ENCODE measurements at places on chromosomes 13 and 19. TPM values are rescaled to one million over a fixed set of nuclear protein-coding genes. Genes with fewer than 3 reads are reported as not detected.

Gene CD33
- total RNA-seq, result not detected

Gene PODNL1
- total RNA-seq, result not detected

Gene PTPRH
- total RNA-seq, result 0.55 TPM

Gene OR7G1
- total RNA-seq, result not detected

Gene ZNF154
- total RNA-seq, result 4.4 TPM

Gene PRSS57
- not detected for total RNA-seq

Gene MYO1F
- total RNA-seq, result 0.26 TPM

Gene FXYD7
- 0.85 TPM for total RNA-seq

Gene SLC39A3
- total RNA-seq, result 44.8 TPM

DNA sequence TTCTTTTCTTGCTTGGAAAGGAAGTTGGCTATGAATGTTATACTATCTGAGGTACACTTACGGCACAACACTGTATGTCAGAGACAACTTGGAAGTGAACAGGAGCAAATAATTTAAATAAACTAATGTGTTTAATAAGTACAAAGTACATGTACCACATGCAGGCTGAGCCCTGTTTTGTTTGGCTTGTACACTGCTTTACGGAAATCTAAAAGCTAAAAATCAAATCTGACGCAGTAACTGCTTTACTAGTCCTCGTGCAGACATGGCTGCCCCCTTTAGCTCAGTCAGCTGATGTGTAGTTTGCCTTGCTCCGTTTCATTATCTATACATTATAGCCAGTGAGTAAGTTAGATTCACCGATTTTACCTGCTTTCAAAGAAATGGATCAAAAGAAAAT lies 36.5 kb downstream of the TDRD3 start:
- no peak for DNase-seq

DNA sequence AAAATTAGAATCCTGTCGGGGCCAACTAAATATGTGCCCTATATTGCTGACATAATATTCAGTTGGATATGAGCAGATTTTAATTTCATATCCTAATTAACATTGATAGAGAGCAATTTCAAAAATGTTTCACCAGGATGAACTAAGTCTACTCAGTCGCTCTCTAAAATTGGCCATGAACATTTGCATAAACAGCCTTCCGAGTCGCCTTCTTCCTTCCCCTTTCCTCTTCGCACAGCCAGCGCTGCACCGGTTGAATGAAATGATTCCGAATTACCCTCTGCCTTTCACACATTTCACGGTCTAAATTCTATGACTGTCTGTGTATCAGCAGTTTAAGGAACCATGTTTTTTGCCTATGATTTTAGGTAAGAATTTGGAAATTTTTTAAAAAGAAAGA lies 413.7 kb downstream of the LIG4 start:
- DNase-seq, result no peak

DNA sequence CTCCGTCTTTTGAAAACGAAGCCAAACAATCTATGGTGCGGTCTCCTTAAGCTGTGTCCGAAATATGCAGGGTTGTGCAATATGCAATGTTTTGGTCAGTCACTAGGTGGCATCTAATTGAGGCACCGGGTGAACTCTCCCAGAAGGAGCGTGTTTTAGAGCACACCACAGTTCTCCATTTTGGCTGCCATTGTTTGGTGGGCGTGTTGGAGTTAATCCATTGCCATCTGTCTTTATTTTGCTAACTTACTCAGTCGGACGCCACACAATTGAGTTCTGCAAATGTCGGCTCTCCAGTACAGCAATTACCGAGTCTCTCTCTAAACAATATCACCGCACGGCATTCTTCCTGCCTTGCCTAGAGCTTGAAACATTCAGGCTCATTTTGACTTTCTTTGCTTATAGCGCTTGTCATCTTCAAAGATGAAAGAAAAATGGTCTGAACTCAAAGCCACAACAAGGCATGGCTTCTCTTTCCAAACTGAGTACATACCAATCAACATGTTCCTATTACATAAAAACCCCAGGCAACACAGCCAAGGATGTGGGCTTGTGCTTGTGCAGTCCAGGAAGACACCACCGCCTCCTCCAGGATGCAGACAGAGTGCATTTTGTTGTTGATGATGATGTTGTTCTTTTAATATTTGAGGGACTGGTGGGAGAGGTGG lies 182.0 kb upstream of the SERP2 start:
- DNase-seq, result peak; percentile 67

GRCh38 chr19:16836115-16837034 lies 7.2 kb downstream of the SIN3B start:
- no peak for DNase-seq

DNA sequence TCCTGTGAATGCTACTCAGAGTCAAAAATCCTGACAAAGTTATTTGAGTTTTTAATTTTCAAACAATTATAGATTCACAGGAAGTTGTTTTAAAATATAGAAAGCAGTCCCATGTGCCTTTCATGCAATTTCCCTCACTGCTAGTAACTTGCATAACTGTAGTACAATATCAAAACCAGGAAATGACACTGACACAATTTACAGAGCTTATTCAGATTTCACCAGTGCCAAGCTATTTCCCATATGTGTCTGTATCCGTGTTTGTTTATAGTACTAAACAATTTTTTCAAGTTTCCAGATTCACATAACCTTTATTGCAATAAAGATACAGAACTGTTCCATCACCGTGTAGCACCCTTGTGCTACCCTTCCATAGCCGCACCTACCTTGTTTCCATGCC lies 934.6 kb downstream of the PCDH17 start:
- DNase-seq, result no peak

DNA sequence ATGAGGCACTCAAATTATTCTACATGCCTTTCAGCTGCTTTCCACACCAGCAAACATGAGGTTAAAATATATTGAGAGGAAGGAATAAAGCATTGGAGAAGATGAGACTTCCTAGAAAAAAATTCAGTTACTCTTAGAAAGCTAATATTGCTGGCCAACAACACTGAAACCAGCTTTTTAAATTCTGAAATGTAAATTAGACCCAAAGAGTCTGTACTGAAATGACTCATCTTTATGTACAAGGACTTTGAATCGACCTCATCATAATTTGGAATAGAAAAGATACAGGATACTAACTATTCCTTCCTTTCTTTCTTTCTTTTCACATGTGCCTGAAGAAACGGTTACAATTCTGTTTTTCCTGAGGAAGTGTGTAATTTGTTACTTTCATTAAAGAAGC lies 6.5 kb upstream of the HSPH1 start:
- DNase-seq, result no peak

DNA sequence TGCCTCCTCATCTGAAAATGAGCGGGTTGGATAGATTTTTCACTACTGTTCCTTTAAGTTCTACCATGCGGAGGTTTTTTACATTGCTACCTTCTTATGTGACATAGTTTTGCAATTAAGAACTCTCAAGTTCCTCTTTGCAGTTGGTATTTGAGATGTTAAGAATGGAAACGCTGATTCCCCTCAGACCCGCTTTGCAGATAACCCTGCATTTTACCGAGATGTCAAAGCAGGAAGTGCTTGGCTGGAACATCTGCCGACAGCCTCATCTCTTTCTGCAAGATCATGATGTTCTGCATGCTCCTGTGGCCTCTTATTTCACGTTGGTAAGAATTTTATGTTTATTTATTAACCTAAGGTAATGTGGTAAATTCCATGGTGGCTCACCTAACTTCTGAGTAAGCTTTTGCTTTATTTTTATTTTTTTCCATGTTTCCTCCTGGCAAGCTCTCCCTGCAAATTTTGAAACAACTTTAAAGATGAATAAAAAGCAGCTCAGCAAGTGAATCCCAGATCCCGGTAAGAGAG lies 22.5 kb downstream of the PABPC3 start:
- no peak for DNase-seq

DNA sequence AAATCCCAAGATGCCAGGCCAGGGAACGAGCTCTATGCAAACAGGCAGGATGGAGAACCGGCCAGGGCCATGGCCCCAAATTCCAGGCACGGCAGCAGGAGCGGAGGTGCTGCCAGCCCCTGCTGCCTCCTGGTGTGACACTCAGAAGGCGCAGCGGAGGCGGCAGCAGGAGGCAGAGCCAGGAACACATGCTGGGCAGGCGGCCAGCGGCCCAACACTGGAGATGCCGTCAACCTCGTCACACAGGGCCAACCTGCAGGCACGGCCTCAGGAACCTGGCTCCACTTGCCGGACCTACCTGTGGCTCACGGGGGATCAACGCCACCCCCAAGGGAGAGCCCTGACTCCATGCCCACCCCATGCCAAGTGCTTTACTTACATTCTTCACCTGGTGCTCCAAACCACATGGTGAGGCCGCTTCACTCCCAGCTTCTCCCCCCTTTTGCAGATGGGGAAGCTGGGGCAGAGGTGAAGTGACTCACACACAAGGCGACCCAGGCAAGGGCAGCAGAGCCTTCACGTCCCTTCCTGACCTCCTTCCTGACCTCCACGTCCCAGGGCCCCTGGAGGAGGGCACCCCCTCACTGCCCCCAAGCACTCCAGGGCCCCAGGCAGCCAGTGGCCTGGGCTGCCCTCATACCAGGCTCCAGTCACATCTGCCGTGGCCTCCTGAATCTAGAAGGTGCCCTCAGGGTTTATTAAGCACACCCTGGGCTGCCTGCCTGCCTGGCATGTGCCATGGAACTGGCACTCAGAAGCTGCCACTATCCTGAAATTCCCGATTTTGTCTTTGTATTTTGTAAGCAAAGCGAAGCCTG lies 43.5 kb downstream of the GGACT start:
- no peak for DNase-seq

- peak; percentile 49 for DNase-seq
These were observed 12.7 kb downstream of the FOXO1 start for GRCh38 chr13:40653527-40654318.

- no peak for DNase-seq
These were observed 249.0 kb downstream of the DLEU7 start for GRCh38 chr13:50594276-50595051.

DNA sequence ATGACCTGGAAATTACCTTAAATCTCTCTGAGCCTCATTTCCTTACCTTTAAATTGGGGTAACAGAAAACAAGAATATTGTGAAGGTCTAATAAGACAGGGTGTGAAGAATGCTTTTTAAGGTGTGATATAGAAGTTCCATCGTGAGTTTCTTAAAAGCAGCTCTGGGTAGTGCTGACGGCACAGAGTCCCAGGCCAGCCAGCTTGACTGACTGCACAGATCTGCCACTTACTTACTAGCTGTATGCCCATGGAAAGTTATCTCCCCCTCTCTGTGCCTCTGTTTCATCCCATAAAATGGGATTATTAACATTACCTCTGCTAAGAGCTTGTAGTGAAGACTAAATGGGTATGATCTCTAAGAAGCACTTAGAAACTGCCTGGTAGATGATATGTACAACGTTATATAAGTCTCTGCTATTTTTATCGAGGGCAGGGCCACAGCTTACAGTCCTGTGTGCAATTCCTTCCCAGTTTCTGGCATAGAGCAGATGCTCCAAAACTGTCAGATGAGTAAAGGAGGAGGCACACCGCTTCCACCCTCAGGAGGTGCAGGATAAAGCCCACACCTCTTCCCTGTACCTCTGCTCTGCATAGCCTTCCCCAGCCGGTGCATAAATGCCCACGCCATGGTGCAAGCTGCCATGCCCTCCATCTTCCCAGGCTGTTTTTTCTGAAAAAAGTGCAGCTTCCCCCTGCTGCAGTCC lies 99.6 kb downstream of the MBNL2 start:
- no peak for DNase-seq

DNA sequence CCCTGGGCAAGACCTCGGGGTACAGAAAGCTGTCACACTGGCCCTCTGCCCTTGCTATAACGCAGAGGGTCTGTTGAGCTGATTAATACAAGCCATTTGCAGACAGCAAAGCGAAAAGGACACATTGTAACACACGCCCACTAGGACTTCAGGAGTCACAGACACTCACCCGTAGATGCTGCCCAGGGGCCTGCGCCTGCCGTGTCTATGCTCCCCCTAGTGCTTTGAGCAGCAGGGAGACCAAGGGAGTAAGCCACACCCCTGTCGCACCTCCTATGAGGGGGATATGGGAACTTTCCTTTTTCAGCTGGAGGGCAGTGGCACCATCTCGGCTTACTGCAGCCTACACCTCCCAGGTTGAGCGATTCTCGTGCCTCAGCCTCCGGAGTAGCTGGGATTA lies 1930.2 kb downstream of the OLFM4 start:
- DNase-seq, result no peak

GRCh38 chr13:113086031-113086750 lies 19.4 kb upstream of the F7 start:
- DNase-seq, result no peak

DNA sequence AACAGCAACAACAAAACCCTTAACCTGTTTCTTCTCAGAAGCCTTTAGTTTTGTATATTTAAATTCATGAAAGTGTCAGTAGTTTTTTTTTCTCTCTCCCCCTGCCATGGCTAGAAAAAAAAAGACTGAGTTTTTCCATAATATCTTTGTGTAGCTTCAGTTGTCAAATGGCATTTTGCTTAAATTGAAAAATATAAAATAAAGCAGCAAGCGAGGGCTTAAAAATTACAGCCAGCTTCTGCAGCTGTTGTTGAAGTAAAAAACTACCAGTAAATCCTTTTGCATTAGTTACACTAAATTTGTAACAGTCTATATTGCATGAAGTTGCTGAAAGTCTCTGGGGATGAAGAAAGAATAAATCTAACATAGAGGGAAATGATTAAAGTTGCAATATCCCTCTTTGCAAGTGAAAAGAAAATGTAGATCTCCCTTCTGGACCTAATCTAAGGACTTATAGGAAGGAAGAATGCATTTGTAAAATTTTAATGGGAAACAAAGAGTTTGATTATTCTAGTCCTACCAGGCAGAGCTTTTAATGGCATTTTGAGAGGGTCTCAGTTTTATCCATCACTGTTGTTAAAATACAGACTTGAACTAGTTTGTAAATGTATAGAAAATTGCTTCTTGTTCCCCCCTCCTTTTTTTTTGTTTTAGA lies 215.7 kb downstream of the ATP8A2 start:
- peak; percentile 53 for DNase-seq
